Vagina (tissue), 2 donors: ENCODE measurements at places on chromosomes 4 and X. TPM values are rescaled to one million over a fixed set of nuclear protein-coding genes. Genes with fewer than 3 reads are reported as not detected.

GRCh38 chr4:101025755-101026154, 321.6 kb downstream of the PPP3CA start:
- peaks cover 18% of the 10 kb centered on the region for H3K4me1 ChIP-seq
- no peak for DNase-seq
- no peak overlapping the region for H3K27ac ChIP-seq
- H3K36me3 ChIP-seq = no peaks in the 10 kb centered on the region
- no peaks in the 10 kb centered on the region for H3K27me3 ChIP-seq

HMGB2 gene
- total RNA-seq = 56.7 TPM

- H3K27me3 ChIP-seq = no peaks in the 10 kb centered on the region
- H3K36me3 ChIP-seq = no peaks in the 10 kb centered on the region
- H3K27ac ChIP-seq = no peak overlapping the region
- no peak for DNase-seq
- H3K4me1 ChIP-seq = peaks cover 32% of the 10 kb centered on the region
Measured at GRCh38 chr4:88526221-88526815, 2.7 kb upstream of the PYURF start.

DNA sequence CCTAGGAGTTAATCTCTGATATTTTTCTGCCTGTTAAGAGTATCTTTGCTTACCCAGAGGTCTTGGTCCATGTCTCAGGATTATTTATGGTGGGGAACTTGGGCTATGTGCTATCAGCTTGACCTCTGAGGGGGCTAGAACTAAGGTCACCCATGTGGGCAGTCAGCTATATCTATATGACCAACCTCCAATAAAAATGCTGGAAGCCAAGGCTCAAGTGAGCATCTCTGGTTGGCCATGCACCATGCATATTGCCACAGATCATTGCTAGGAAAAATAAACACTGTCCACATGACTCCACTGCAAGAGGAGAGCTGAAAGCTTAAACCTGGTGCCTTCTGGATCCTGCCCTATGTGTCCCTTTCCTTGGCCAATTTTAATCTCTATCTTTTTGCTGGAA, 196.5 kb upstream of the SLC7A11 start:
- H3K36me3 ChIP-seq = no peaks in the 10 kb centered on the region
- no peak overlapping the region for H3K4me3 ChIP-seq
- H3K27ac ChIP-seq = no peak overlapping the region
- H3K4me1 ChIP-seq = no peaks in the 10 kb centered on the region
- H3K27me3 ChIP-seq = no peaks in the 10 kb centered on the region
- no peak for DNase-seq

DNA sequence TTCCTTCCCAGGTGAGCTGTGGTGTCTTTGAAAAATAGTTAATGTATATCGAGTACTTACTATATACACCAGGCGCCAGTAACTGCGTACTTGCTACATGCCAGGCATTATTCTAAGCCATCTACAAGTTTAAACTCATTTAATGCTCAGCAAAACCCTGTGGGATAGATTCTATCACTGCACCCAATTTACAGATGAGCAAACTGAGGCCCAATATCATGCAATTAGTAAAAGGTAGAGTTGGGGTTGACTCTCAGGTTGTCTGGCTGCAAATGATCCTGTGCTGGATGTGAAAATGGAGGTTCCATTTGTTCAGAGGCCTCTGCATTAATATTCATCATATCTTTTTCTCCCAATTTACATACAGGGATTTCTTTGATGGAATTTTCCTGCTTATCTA, 17.6 kb downstream of the NKX3-2 start:
- H3K4me1 ChIP-seq = peaks cover 31% of the 10 kb centered on the region
- H3K4me3 ChIP-seq = no peak overlapping the region
- no peaks in the 10 kb centered on the region for H3K36me3 ChIP-seq
- no peak overlapping the region for H3K27ac ChIP-seq
- peaks cover 24% of the 10 kb centered on the region for H3K27me3 ChIP-seq

PAGE5 gene
- not detected for total RNA-seq

GRCh38 chrX:69282893-69283690, 117.8 kb upstream of the PJA1 start:
- H3K36me3 ChIP-seq = no peaks in the 10 kb centered on the region
- no peaks in the 10 kb centered on the region for H3K4me1 ChIP-seq

DDX53 gene
- total RNA-seq = not detected

DNA sequence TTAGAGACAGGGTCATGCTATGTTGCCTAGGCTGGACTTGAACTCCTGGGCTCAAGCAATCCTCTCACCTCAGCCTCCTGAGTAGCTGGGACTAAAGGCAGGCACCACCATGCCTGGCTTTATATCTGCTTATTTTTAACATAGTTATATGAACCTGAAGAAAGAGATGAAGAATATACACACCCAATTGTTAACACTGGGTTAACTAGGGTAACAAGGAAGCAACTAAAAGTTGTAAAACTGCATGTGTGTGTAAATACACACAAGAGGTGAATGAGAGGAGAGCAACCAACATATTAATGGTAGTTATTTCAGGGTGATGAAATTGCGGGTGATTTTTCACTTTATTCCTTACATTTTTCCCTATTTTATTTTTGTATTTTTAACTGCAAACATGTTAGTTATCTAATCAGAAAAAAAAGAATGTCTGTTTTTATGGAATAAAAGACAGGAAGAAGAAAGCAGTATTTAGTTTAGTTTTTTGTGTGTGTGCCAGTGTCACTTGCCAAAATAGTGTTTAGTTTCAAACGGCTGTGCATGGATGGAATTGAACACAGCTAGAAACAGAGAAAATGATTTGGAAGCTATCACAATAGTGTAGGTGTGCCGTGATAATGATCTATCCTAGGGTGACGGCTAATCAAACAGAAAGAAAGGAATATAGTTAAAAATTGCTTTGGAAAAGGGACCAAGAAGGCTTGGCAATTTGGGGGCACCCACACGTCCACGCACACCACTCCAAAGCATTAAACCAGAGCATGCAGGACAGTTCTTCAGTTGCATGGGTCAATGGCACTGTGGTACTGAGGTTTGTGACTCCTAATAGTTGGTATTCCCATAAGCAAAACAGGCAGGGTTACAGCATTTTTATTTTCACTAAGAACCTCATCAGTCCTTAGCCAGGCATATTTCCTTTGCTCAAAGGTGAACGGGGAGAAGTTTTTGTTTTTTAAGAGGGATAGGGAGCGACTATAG, 89.1 kb upstream of the KLHL13 start:
- H3K4me3 ChIP-seq = no peak overlapping the region
- H3K36me3 ChIP-seq = no peaks in the 10 kb centered on the region
- H3K27me3 ChIP-seq = no peaks in the 10 kb centered on the region
- H3K4me1 ChIP-seq = no peaks in the 10 kb centered on the region
- DNase-seq = no peak

ALAS2 gene
- total RNA-seq = 5.6 TPM

GRCh38 chr4:8886612-8887406, 15.2 kb upstream of the HMX1 start:
- DNase-seq = no peak
- H3K27ac ChIP-seq = no peak overlapping the region
- H3K27me3 ChIP-seq = no peaks in the 10 kb centered on the region

GNRHR gene
- not detected for total RNA-seq

- no peaks in the 10 kb centered on the region for H3K4me1 ChIP-seq
- no peak for DNase-seq
- no peaks in the 10 kb centered on the region for H3K27me3 ChIP-seq
- no peak overlapping the region for H3K4me3 ChIP-seq
- H3K36me3 ChIP-seq = no peaks in the 10 kb centered on the region
- H3K27ac ChIP-seq = no peak overlapping the region
Measured at GRCh38 chr4:156732634-156733033, 239.0 kb downstream of the PDGFC start.

LRIT3 gene
- total RNA-seq = not detected

DNA sequence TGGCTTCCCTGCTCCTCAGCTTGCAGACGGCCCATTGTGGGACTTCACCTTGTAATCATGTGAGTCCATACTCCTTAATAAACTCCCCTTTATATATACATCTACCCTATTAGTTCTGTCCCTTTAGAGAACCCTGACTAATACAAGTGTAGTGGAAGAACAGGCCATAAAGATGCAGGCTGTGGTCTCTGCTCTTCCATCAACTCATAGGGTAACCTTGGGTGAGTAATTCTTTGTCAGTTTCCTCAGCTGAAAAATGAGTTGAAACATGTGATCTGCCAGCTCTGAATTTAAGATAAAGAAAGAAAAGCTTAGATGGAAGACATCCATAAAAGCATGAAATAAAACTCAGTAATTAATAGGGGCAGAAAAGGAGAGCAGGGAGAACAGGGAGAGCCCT, 103.6 kb downstream of the ENOX2 start:
- no peaks in the 10 kb centered on the region for H3K36me3 ChIP-seq
- no peaks in the 10 kb centered on the region for H3K27me3 ChIP-seq
- no peaks in the 10 kb centered on the region for H3K4me1 ChIP-seq

CC2D2A gene
- total RNA-seq = 33.1 TPM

HELQ gene
- total RNA-seq = 14.2 TPM

TBX22 gene
- not detected for total RNA-seq

GRCh38 chr4:67342291-67342690, 203.0 kb downstream of the CENPC start:
- no peak overlapping the region for H3K27ac ChIP-seq
- no peaks in the 10 kb centered on the region for H3K36me3 ChIP-seq
- H3K27me3 ChIP-seq = no peaks in the 10 kb centered on the region

DNA sequence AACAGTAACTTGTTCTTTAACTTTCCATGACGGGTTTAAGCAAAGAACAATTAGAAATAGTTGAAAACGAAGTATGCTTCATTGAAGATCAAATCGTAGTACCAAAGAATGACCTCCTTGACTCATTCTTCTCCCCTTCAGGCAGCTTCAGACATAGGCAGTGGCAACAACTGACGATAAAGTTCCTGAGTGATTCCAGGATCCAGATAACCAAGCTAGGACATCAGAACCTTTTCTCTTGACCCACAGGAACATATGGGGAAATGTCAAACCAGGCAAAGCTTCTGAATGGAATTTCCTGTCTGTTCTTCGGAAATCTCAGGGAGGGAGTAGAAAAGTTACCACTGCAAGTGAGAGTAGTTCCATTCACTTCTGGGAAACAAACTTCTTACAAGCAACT, 74.2 kb downstream of the HS3ST1 start:
- no peaks in the 10 kb centered on the region for H3K4me1 ChIP-seq
- no peaks in the 10 kb centered on the region for H3K27me3 ChIP-seq
- peak; percentile 37 for DNase-seq
- H3K27ac ChIP-seq = no peak overlapping the region
- no peak overlapping the region for H3K4me3 ChIP-seq

GRCh38 chrX:7179446-7179845, 31.5 kb upstream of the PUDP start:
- no peaks in the 10 kb centered on the region for H3K27me3 ChIP-seq
- H3K27ac ChIP-seq = no peak overlapping the region
- H3K4me1 ChIP-seq = no peaks in the 10 kb centered on the region
- no peak for DNase-seq
